ENCODE measurements at places on chromosomes 16 and 17.

DNA sequence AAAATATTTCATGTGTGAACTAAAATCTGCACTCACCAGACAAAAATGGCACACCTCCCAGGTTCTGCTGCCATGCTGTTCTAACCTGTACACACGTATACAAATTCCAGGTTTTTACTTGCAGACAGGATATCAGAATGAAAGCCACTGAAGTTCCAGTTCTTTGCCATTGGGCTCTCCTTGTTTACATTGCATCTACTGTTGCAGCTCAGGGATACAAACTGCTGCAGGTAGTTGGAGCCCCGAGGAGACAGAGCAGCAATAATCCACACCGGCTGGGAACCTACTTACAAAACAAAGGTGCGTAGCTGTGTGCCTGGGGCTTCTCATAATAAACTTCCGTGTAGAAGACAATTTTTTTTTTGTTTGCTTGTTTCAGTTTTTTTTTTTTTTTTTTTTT is 59.6 kb downstream of the HAPSTR1 start:
- DNase-seq, result no peak

DNA sequence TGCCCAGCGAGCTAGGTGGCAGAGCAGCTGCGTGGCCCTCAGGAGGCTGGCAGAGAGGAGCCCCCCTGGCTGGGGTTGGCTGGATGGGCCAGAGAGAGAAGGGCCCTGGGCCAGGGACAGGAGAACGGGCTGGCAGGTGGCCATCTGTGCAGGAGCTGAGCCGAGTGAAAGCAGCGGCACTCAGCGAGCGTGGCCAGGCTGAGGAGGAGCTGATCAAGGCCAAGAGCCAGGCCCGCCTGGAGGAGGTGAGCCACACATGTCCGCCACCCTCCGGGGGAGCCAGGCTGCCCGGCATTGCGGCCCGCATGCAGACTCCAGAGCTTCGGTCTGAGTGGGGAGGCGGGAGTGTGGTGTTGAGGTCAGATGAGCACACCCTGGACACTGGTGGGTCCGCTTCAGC is 2.1 kb upstream of the RAC3 start:
- DNase-seq, result no peak

- peak; percentile 5 for DNase-seq
Observed at GRCh38 chr17:75625813-75626486, 7.3 kb upstream of the SMIM5 start.

DNA sequence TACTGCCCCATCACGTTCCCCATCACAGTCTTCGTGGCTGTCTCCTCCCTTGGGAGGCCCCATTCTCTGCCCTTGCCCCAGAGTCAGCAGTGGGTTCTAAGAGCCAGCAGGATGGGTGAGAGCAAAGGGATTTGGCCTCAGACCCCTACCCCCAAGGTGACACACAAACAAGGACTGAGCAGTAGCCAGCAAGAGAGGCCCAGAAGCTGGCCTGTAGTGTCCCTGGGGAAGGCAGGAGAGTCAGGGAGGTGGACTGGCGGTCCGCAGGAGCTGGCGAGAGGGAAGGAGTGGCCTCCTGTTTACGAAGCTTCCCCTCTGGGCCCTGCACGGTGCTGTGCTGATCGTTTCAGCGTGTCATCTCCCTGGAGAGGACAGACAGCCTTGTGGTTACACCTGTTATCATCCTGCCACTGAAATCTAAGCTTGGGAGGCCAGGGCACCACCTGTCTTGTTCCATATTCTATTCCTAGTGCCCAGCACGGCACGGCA is 8.4 kb downstream of the WDR81 start:
- no peak for DNase-seq

DNA sequence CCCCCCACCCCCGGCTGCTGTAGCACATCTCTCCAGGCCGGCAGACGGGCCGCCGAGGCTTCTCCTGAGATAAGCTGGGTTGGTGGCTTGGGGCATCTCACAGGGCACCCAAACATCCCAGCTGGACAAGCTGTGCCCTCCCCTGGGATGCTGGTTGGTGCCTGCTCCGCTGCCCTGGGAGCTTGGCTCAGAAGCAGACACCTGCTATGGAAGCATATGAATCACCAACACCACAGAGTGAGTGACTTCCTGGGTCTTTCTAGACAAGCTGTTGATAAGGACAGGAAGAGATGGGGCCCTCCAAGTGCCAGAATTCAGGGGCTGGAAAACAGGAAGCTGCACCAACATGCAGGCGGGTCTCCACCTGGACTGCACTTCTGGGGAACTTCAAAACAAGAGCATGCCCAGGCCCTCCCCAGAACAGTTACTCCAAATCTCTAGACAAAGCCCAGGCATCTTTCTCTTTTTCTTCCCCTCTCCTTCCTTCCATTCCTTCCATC is 13.7 kb downstream of the C16orf95 start:
- no peak for DNase-seq

- no peak for DNase-seq
Observed at GRCh38 chr16:57530104-57530521, 6.3 kb downstream of the CCDC102A start.

- DNase-seq, result no peak
Observed at GRCh38 chr17:47368262-47368661, 44.5 kb downstream of the EFCAB13 start.

DNA sequence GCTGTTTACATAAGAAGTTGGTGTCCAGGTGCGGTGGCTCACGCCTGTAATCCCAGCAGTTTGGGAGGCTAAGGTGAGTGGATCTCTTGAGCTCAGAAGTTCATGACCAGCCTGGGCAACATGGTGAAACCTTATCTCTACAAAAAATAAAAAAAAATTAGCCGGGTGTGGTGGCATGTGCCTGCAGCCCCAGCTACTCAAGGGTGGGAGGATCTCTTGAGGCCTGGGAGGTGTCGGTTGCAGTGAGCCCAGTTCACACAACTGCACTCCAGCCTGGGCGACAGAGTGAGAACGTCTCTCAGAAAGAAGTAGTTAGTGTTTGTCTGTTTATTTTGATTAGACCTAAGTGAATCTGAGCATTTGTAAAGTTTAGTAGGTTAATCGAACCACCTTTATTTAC is 12.8 kb downstream of the DDX19A start:
- DNase-seq, result no peak

DNA sequence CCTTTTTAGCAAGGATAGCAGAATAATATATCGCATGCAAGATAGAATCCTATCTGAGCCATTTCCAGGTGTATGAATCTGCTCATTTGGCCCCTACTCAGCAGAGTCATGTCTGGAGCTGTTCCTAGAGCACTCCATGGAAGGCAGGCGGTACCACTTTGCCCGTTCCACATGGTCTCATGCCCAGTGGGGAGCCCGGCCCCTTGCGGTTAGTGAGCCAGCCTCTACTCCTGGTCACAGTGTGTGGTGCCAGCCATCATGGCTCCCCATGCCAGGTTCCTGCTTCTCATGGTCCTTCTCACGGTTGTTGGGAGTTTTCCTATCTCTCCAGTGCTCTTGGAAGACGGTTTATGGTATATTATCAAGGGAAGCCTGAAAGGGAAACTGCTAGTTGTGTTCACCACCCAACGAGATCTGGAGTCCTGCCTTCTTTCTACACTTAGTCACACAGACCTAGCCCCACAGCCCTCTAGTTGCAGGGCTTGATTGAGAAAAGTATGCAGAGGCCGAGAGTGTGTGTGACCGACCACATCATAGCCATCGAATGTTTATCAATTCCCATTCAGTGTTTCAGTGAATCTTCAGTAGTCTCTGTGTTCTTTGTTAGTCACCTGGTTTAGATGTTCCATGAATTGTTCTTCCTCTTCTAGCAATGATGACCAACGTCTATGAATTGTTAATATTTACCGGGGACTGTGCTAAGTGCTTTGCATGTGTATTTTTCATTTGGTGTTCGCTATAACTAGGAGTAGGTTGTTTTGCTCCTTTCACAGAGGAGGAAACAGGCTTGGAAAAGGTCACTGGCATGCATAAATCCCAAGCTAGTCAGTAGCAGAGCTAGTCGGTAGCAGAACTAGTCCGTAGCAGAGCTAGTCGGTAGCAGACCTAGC is 9.6 kb downstream of the JPT2 start:
- no peak for DNase-seq

DNA sequence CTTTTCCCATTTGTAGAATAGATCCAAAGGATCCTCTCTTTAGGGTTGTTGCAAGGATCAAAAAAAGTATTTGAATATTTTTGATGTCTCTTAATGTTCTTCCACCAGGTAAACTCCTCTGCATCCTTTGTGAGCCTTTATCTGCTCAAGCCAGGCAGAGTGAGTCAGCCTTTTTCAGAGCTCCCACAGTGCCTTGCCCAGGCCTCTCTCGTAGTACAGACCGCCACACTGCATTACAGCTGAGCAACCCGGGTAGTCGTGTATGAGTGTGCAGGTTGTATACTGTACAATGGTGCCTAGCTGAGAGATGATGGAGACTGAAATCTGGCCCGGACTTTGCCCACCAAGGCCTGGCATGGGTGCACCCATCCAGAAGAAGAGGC is 20.9 kb downstream of the RHBDL3 start:
- DNase-seq, result no peak

GRCh38 chr17:17416400-17417360 is 60.1 kb upstream of the MED9 start:
- no peak for DNase-seq

- DNase-seq, result no peak
Observed at GRCh38 chr17:6651919-6652452, 424 bp downstream of the C17orf100 start.

DNA sequence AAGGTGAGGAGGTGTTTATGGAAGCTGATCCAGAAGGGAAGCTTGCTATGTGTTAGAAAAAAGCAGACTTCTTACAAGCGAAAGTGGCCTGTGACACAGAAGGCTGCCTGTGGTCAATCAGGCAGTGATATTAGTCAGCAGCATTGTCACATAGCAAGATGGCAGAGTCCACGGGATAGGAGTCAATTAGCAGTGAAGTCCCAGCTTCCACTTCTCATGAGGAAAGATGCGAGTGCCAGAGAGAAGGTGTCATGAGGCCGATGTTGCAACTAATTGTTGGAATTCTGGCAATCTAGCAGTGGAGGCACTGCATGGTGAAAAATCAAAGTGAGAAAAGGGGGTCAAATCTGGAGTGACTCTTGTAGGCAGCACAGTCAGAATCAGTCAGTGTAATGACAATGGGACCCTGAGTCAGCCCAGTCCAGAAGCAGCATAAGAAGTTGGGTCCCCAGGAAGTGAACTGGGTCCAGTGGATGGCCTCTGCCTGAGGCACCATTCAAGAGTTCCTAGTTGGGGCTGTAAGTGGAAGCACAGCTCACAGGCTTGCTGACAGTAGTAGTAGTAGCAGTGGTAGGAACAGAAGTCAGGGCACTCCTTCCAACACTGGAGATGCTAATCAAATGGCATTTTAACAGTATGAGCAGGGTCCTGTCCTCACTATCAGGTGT is 85.1 kb downstream of the TNFRSF13B start:
- no peak for DNase-seq
